ENCODE measurements at places on chromosomes 1 and 21.

- DNase-seq = no peak
These were observed 355.7 kb upstream of the ESRRG start for GRCh38 chr1:217078959-217079358.

GRCh38 chr1:189859385-189859977 lies 618.2 kb downstream of the BRINP3 start:
- DNase-seq = no peak

GRCh38 chr1:201888282-201889089 lies at the start of gene SHISA4:
Gene SHISA4, plus strand, starts transcription at chr1:201888898. Its CDS starts 97 bp downstream, at chr1:201888995.
- DNase-seq = peak; percentile 39

GRCh38 chr1:210296682-210297081 lies 32.0 kb upstream of the HHAT start:
- DNase-seq = no peak

DNA sequence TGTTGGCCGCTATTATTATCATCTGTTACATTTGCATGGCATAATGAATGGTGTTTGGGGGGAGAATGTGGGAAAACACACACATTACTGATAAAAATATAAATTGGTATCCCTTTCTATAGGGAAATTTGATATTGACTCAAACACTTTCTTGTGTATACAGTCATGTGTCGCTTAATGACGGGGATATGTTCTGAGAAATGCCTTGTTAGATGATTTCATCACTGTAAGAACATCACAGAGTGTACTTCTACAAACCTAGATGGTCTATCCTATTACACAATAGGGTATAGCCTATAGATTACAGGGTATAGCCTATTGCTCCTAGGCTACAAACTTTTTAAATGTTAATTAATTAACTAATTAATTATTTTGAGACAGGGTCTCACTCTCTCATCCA lies 67.2 kb upstream of the B3GALNT2 start:
- DNase-seq = no peak

- DNase-seq = no peak
These were observed 38.5 kb downstream of the TRIM11 start for GRCh38 chr1:228367798-228368791.

GRCh38 chr1:229883504-229884200 lies 183.4 kb upstream of the GALNT2 start:
- no peak for DNase-seq

All from fibroblast of villous mesenchyme (primary cell).